ENCODE measurements at places on chromosomes 2 and 18.

DNA sequence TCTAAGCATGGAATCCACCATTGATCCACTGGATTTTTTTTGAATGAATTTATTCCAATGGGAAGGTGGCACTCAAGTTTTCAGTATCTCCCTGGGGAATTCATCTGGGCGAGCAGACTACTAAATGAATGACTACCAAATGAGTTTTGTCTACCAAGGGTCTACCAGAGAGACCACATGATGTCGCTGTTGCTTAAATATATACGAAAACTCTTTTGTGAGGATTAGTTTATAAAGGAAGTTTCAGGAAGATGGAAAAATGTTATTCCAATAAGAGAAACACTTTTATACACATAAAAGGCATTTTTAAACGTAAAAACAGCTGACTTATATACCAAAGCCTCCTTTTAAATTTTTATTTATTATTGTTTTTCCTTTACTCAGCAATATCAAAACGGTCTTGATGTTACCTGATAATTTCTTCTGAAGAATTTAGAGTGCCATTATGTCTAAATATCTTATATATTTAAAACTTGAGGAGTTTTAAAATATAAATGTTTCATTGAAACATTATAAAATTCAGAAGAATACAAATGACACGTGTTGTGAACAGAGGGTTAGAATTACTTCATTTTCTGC, 139.7 kb downstream of the HRH4 start:
- H3K27ac ChIP-seq: no peak overlapping the region
- H3K4me1 ChIP-seq: peaks cover 7% of the 10 kb centered on the region
- no peak for DNase-seq
- H3K36me3 ChIP-seq: no peaks in the 10 kb centered on the region

DNA sequence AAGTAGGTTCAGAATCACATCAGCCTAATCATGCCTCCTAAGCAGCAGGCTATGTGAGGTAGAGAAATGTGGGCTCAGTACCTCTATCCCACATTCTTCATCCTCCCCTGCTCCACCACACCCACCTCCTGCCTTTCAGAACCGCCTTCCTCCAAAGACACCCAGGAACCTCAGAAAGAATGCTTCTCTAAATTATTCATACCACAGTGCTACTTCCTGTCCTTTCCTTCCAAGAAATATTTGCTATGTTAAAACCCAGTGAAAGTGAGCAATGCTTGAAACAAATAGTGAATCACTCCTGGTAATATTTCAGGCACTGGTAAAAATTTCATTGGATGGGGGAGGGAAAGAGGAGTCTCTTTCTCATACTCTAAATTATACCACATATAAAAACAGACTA, 24.0 kb upstream of the CREB1 start:
- no peak overlapping the region for H3K4me3 ChIP-seq
- peaks cover 4% of the 10 kb centered on the region for H3K4me1 ChIP-seq
- no peaks in the 10 kb centered on the region for H3K27me3 ChIP-seq
- no peaks in the 10 kb centered on the region for H3K36me3 ChIP-seq

DNA sequence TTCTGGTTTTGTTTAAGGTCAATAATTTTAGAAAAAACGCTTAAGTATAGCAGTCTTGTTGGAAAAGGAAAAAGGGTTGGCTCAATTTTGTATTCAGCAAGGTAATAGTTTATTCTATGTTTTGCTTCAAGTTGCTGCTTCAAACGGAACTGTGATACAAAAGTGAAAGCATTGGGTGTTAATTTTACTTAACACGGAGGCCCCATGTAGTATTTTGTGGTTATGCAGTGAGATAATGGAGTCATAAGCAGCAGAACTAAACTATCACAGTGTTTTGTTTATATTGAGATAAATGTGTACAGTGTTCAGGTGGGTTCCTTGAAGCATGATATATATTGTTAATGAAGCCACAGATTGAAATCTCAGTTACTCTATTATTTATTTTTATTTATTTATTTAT, 67.0 kb upstream of the LYPD6B start:
- no peak for DNase-seq
- no peaks in the 10 kb centered on the region for H3K27me3 ChIP-seq
- H3K4me3 ChIP-seq: no peak overlapping the region
- no peaks in the 10 kb centered on the region for H3K4me1 ChIP-seq

- H3K4me3 ChIP-seq: no peak overlapping the region
- DNase-seq: no peak
- H3K4me1 ChIP-seq: no peaks in the 10 kb centered on the region
- H3K36me3 ChIP-seq: no peaks in the 10 kb centered on the region
- no peak overlapping the region for H3K27ac ChIP-seq
Observed at GRCh38 chr18:47909484-47909883, 21.0 kb downstream of the SMAD2 start.

DNA sequence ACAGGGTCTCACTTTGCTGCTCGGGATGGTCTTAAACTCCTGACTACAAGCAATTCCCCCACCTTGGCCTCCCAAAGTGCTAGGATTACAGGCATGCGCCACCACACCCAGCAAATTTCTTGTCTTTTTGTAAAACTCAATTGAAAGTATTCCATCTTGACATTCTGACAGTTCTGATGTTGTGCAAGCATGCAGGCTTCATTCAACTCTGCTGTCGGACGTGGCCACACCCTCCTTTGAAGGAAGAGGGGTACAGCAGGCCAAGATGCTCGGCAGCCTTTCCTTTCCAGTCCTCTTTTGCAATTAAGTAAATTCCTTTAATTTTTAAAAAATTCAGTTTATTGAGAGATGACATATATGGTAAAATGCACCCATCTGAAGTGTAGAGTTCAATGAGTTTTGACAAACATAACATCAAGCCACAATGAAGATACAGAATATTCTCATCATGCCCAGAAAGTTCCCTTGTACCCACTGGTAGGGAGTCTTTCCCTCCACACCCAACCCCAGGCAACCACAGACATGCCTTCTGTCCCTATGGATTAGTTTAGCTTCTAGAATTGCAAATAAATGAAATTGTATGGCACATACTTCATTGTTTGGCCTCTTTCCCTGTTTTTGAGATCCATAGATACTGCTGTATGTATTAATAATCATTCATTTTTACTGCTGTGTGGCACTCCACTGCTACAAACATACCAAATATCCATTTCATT, 33.1 kb downstream of the TUBB6 start:
- no peak for DNase-seq
- H3K4me3 ChIP-seq: no peak overlapping the region
- H3K27me3 ChIP-seq: no peaks in the 10 kb centered on the region
- H3K36me3 ChIP-seq: no peaks in the 10 kb centered on the region
- no peaks in the 10 kb centered on the region for H3K4me1 ChIP-seq
- H3K27ac ChIP-seq: no peak overlapping the region
